ENCODE measurements at places on chromosomes 16 and 17.

- DNase-seq, result no peak
- no peaks in the 10 kb centered on the region for H3K4me1 ChIP-seq
- no peak overlapping the region for H3K27ac ChIP-seq
- no peaks in the 10 kb centered on the region for H3K36me3 ChIP-seq
- no peaks in the 10 kb centered on the region for H3K27me3 ChIP-seq
These were observed 31.8 kb downstream of the BEAN1 start for GRCh38 chr16:66458853-66459252.

GRCh38 chr17:75475851-75476250 is 19.4 kb downstream of the TMEM94 start:
- no peak overlapping the region for H3K4me3 ChIP-seq
- H3K27me3 ChIP-seq, result no peaks in the 10 kb centered on the region
- H3K27ac ChIP-seq, result no peak overlapping the region
- H3K4me1 ChIP-seq, result no peaks in the 10 kb centered on the region

- no peak for DNase-seq
- no peak overlapping the region for H3K27ac ChIP-seq
- H3K36me3 ChIP-seq, result no peaks in the 10 kb centered on the region
- no peak overlapping the region for H3K4me3 ChIP-seq
- no peaks in the 10 kb centered on the region for H3K27me3 ChIP-seq
These were observed 1.2 kb downstream of the GFAP start for GRCh38 chr17:44914148-44914547.

- H3K27me3 ChIP-seq, result no peaks in the 10 kb centered on the region
- DNase-seq, result no peak
- H3K4me1 ChIP-seq, result peaks cover 4% of the 10 kb centered on the region
- no peak overlapping the region for H3K27ac ChIP-seq
- no peaks in the 10 kb centered on the region for H3K36me3 ChIP-seq
These were observed 25.6 kb upstream of the TAC4 start for GRCh38 chr17:49873466-49873865.

DNA sequence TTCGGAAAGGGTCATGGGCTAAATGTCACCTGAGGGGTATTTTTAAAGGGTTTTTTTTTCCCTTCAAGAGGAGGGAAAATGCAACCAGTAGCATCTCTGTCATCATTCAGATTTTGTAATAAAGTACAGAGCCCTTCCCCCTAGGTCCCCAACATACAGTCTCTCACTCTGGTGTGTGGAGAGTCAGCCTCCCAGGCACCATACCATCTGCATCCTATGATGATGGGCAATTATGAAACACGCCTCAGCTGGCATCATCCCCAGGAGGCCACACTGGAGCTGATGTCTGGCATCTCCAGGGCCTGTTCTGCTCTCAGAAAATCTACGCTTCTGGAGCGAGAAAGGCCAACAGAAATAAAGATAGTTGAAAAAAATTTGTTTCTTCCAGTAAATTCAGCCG is 32.0 kb downstream of the TBX4 start:
- peaks cover 4% of the 10 kb centered on the region for H3K4me1 ChIP-seq
- no peak overlapping the region for H3K4me3 ChIP-seq
- DNase-seq, result no peak
- no peaks in the 10 kb centered on the region for H3K27me3 ChIP-seq

DNA sequence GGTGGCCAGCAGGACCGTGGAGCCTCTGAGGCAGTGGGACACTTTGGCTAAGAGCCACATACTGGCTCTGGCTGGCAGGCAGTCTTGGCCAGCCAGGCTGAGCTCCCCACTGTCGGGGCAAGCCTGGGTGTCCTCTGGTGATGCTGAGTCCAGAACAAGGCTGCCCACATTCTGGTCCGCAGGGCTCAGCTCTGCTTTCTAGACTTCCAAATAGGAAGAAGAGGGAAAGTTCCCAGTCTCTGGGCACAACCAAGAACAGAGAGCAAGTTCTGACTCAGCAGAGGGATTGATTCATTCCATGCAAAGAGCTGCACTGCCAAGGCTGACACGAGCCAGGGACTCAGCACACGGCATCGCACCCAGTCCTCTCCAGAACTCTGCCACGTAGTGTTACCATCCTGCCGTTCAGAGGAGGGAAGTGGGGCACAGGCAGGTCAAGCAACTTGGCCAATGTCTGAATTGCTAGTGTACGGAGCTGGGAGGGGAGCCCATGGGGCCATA is 58.9 kb downstream of the NOS2 start:
- H3K27me3 ChIP-seq, result no peaks in the 10 kb centered on the region
- H3K27ac ChIP-seq, result no peak overlapping the region
- H3K4me1 ChIP-seq, result no peaks in the 10 kb centered on the region
- H3K36me3 ChIP-seq, result no peaks in the 10 kb centered on the region

- H3K27ac ChIP-seq, result no peak overlapping the region
- DNase-seq, result no peak
- peaks cover 7% of the 10 kb centered on the region for H3K27me3 ChIP-seq
- H3K4me3 ChIP-seq, result no peak overlapping the region
These were observed 4.3 kb downstream of the ATP1B2 start for GRCh38 chr17:7654832-7655540.

GRCh38 chr16:49328325-49328724 is 45.3 kb upstream of the C16orf78 start:
- no peaks in the 10 kb centered on the region for H3K27me3 ChIP-seq
- no peaks in the 10 kb centered on the region for H3K4me1 ChIP-seq
- H3K27ac ChIP-seq, result no peak overlapping the region
- no peak for DNase-seq

GRCh38 chr17:67672592-67673335 is 45.0 kb upstream of the NOL11 start:
- H3K4me1 ChIP-seq, result no peaks in the 10 kb centered on the region
- no peak for DNase-seq
- H3K4me3 ChIP-seq, result no peak overlapping the region
- H3K27me3 ChIP-seq, result no peaks in the 10 kb centered on the region
- H3K36me3 ChIP-seq, result peaks cover 2% of the 10 kb centered on the region

GRCh38 chr16:25298165-25298872 is 40.7 kb upstream of the ZKSCAN2 start:
- no peak overlapping the region for H3K27ac ChIP-seq
- no peaks in the 10 kb centered on the region for H3K4me1 ChIP-seq
- H3K4me3 ChIP-seq, result no peak overlapping the region
- no peaks in the 10 kb centered on the region for H3K27me3 ChIP-seq

GRCh38 chr17:79597040-79597439 is 13.8 kb downstream of the RBFOX3 start:
- no peaks in the 10 kb centered on the region for H3K4me1 ChIP-seq
- no peak for DNase-seq
- H3K27me3 ChIP-seq, result no peaks in the 10 kb centered on the region
- no peak overlapping the region for H3K4me3 ChIP-seq

GRCh38 chr17:34389126-34389750 is 26.2 kb upstream of the CCL1 start:
- no peak overlapping the region for H3K27ac ChIP-seq
- H3K36me3 ChIP-seq, result no peaks in the 10 kb centered on the region
- no peaks in the 10 kb centered on the region for H3K27me3 ChIP-seq
- no peak for DNase-seq

DNA sequence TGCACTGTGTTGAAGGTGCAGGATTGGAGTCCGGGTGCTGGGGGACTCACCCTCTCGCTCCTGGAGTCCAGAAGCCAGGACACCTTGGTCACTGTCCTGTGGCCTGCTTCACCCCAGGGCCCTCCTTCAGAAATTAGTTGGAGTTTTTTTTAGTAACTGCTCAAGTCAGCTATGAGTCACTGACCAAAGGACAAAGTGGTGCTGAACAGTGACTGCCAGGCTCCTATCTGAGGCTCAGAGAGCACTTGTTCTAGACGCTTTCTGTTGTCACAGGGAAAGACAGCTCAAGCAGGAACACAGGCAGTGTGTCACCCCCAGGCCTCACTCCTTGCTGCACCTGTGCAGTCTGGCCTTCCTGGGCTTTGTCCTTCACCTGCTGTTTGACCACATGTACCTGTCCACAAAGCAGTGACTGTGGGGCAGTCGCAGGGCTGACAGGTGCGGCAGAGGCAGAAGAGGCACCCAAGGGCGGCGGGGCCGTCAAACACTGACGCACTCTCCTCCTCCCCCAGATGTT is 4.1 kb upstream of the FAAP100 start:
- H3K4me1 ChIP-seq, result peaks cover 3% of the 10 kb centered on the region
- peaks cover 6% of the 10 kb centered on the region for H3K36me3 ChIP-seq
- H3K27ac ChIP-seq, result no peak overlapping the region

GRCh38 chr16:50071075-50071671 is 5.4 kb downstream of the HEATR3 start:
- H3K27me3 ChIP-seq, result no peaks in the 10 kb centered on the region
- H3K4me3 ChIP-seq, result no peak overlapping the region
- no peak overlapping the region for H3K27ac ChIP-seq
- peaks cover 4% of the 10 kb centered on the region for H3K4me1 ChIP-seq
- H3K36me3 ChIP-seq, result peaks cover 2% of the 10 kb centered on the region
- DNase-seq, result no peak

DNA sequence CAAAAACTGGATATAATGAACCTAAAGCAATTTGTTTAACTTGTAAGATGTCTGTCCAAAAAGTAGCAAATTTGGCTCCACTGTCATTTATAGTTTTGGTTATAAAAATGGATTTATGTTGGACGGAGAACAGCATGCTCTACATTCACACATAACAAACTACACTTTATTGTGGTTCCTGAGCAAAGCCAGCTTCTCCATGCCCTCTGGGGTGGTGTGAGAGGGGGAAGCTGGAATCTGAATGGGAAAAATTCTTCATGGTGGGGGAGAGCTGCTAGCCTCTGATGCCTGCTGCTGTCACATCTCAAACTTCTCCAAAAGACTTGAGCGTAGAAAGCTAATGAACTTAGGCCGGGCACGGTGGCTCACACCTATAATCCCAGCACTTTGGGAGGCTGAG is 9.8 kb upstream of the METTL9 start:
- no peak overlapping the region for H3K27ac ChIP-seq
- H3K27me3 ChIP-seq, result no peaks in the 10 kb centered on the region
- no peak overlapping the region for H3K4me3 ChIP-seq
- H3K36me3 ChIP-seq, result no peaks in the 10 kb centered on the region
- no peak for DNase-seq

GRCh38 chr17:75764711-75765421 is at the start of gene GALK1:
Gene GALK1 (minus strand): TSS chr17:75765192. CDS start chr17:75765136, 56 bp downstream.
- no peaks in the 10 kb centered on the region for H3K36me3 ChIP-seq
- H3K4me1 ChIP-seq, result peaks cover 7% of the 10 kb centered on the region
- no peak within 1 kb of the TSS for H3K27ac ChIP-seq
- peak within 1 kb of the TSS; percentile 56 for H3K4me3 ChIP-seq
- H3K27me3 ChIP-seq, result no peaks in the 10 kb centered on the region

GRCh38 chr17:65278050-65278819 is 141.1 kb downstream of the RGS9 start:
- no peaks in the 10 kb centered on the region for H3K4me1 ChIP-seq
- no peaks in the 10 kb centered on the region for H3K27me3 ChIP-seq
- H3K36me3 ChIP-seq, result no peaks in the 10 kb centered on the region
- peak; percentile 87 for DNase-seq
- no peak overlapping the region for H3K27ac ChIP-seq
- H3K4me3 ChIP-seq, result no peak overlapping the region

DNA sequence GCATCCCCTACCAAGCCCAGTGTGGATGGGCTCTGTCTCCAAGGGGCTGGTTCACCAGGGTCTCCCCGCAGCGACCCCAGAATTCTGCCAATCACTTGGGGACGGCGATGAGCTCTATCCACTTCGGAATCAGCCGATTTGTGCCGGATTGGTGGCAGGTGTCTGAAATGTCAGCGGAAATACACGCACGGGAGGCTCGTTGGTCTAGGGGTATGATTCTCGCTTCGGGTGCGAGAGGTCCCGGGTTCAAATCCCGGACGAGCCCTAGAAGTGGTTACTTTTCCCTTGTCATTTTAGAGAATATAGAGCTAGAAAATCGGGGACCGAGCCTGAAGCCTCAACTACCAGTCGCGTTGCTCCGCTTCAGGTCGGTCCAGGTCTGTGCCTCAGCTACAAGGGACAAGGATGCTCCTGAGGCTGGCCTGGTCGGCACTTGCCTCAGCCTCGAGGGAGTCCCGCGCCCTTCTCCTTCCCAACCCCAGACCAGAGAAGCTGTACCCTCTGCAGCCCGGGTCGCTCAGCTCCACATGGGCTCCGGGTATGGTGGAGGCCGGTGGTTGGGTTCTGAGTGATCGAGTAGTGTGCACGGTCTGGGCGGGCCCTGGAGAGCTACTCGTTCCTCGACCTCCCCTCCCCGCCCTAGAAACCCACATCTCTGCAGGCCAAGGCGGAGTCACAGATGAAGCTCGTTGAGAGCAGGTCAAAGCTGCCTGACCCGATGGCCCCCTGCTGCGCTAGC is 16.0 kb upstream of the OR1F1 start:
- peak overlapping the region; percentile 42 for H3K4me3 ChIP-seq
- H3K27ac ChIP-seq, result no peak overlapping the region
- peak; percentile 99 for DNase-seq
- no peaks in the 10 kb centered on the region for H3K4me1 ChIP-seq

DNA sequence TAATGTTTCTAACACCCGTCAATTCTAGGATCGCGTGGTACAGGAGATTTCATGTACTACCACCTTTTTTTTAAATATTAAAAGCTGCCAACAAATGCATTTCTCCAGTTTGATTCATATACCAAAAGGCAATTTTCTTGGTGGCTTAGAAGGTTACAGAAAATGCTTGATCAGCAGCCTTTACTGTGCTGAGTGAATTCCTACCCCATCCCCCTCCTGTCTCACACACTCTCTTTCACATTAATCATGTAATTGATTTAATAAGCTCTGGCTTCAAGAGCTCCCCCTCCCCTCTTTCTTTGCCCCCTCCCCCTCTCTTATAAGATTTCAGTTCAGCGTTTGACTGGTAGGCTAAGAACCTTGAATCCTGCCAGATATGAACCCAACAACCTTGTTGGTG is 110.5 kb downstream of the RBFOX1 start:
- no peaks in the 10 kb centered on the region for H3K36me3 ChIP-seq
- H3K4me1 ChIP-seq, result peaks cover 4% of the 10 kb centered on the region
- no peak for DNase-seq
- no peak overlapping the region for H3K4me3 ChIP-seq
- no peaks in the 10 kb centered on the region for H3K27me3 ChIP-seq

DNA sequence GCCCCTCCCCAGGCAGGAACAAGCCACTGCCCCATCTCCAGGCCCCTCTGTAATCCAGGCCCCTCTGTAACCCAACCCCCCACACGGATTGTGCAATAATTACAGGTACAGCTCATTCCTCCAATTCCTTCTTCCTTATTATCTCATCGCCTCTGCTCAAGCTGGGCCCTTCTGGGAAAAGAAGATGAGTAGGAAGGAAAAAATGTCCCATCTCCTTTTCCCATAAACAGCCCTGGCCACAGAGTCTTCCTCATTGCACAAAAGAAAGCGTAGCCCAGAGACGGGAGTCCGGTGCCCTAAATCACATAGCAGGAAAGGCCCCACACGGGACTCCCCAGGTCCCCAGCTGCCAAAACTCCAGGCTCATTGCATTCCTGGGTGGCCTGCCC is 3.6 kb upstream of the LITAFD start:
- H3K27ac ChIP-seq, result no peak overlapping the region
- H3K27me3 ChIP-seq, result no peaks in the 10 kb centered on the region
- DNase-seq, result peak; percentile 81
- no peak overlapping the region for H3K4me3 ChIP-seq
- no peaks in the 10 kb centered on the region for H3K4me1 ChIP-seq
- no peaks in the 10 kb centered on the region for H3K36me3 ChIP-seq

Data from mesendoderm (in vitro differentiated cells).